ENCODE measurements at places on chromosomes 7 and 10. TPM values are rescaled to one million over a fixed set of nuclear protein-coding genes. Genes with fewer than 3 reads are reported as not detected.

- DNase-seq, result no peak
Measured at GRCh38 chr10:88764110-88764509, 4.3 kb downstream of the LIPN start.

GRCh38 chr7:149355390-149356048, 93.5 kb downstream of the ZNF783 start:
- no peak for DNase-seq

GRCh38 chr10:78339251-78339650, 305.6 kb downstream of the RPS24 start:
- DNase-seq, result no peak

DNA sequence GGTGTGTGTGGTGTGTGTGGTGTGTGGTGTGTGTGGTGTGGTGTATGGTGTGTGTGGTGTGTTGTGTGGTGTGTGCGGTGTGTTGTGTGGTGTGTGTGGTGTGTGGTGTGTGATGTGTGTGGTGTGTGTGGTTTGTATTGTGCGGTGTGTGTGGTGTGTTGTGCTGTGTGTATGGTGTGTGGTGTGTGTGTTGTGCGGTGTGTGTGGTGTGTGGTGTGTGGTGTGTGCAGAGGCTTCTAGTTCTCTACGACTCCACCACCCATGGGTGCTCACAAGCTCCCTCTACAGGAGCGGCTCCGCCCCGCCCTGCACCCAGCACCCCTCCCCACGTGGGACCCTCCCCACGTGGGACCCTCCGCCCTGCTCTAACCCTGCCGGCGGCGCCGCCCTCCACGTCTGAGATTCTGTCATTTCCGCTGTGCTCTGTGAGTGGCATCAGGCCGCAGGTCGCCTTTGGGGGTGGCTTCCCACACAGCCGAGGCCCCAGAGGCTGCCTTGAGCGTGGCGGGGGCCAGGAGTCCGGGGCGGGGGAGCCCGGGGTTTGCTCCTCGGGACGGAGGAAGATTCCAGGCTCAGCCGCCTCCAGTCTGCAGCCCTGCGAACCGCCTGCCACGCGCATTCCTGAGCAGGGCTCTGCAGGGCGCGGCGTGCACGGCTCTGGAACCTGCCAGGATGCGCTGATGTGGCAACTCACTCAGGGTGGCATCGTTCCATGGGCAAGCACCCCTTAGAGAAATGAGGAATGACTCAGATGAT, 37.0 kb upstream of the DNAJB6 start:
- peak; percentile 67 for DNase-seq

- DNase-seq, result no peak
Measured at GRCh38 chr10:111015181-111015580, 61.6 kb upstream of the ADRA2A start.

GRCh38 chr10:3020881-3021280, 46.5 kb upstream of the PFKP start:
- DNase-seq, result no peak

DNA sequence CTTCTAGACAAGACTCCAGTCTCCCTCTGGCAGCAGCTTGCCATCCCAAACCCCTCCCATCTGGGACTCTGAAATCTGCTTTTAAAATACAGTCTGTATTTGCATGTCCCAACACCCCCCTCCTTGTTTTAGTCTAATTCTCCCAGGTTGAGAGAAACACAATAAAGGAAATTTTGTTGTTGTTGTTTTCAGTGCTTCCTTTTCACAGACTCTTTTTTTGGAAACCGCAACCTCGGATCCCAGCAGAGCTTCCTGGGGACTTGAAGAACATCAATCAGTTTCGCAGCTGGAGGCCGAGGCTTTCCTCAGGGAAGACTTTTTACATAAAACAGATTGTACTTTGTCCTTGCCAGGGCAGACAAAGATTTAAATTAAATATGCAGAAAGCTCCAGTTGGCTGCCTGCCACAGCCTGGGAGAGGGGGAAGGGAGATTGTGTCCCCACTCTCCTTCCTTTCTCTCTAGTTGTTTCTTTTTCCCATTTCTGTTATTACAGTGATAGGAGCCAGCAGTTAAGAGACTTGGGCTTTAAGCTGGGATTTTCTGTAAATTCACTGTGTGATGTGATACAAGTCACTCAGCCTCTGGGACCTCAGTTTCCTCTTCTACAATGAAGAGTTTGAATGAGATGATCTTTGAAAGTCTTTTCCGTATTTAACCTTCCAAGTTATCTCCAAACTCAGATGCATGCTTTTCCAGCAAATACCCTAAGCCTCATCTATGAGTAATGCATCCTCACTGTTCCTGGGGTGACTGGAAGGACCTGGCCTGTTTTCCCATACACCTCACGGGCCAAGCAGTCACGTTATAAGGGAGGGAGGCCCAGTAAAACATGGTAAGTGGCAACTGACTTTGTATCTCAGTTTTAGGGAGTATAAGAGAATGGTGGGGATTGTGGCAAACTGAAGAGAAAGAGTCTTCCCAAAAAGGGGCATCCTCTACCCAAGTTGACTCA, 192.3 kb downstream of the REEP3 start:
- DNase-seq, result peak; percentile 84

- peak; percentile 87 for DNase-seq
Measured at GRCh38 chr7:101882595-101883564, 65.5 kb downstream of the CUX1 start.

- no peak for DNase-seq
Measured at GRCh38 chr7:102463841-102464576, 654 bp downstream of the ALKBH4 start.

- no peak for DNase-seq
Measured at GRCh38 chr7:5586279-5586962, 162.8 kb upstream of the TNRC18 start.

DNA sequence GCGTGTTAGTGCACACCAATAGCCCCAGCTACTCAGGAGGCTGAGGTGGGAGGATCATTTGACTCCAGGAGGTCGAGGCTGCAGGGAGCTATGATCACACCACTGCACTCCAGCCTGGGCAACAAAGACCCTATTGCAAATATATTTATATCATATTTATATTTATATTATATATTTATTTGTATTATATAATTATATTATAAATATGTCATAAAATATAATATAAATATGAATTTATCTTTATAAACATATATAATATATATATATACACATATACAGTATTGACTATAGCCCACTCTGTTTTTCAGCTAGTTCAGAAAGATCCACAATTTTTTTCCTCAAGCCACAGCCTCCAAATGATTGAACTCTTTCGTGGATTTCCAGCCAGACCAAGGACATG, 45.3 kb upstream of the MYL10 start:
- no peak for DNase-seq

GRCh38 chr7:98301693-98302470, 20.4 kb downstream of the BRI3 start:
- DNase-seq, result peak; percentile 39

DNA sequence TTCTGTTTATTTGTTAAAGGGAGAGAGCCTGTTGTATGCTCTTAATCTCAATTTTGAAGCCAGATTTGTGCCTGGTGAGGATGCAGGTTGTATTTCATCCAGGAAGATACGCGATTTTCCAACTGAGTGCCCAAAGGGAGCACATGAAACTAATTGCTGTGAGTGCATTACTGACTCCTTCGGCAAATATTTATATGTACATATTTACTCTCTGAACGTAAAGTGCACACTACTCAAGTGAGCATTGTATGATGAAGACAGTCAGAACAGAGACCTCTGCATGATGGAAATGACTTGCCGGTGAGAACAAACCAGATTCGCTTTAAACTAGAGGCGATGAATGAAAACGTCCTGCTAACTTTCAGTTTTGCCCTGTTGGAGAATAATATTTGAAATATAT, 130.1 kb downstream of the MALRD1 start:
- no peak for DNase-seq

GRCh38 chr7:152136686-152137085, 111.2 kb downstream of the GALNT11 start:
- no peak for DNase-seq

- DNase-seq, result no peak
Measured at GRCh38 chr10:125025341-125025740, 83.4 kb downstream of the ZRANB1 start.

GRCh38 chr7:82897500-82897899, 265.2 kb downstream of the PCLO start:
- no peak for DNase-seq

GRCh38 chr10:58897708-58898107, 278.7 kb upstream of the PHYHIPL start:
- no peak for DNase-seq

DNA sequence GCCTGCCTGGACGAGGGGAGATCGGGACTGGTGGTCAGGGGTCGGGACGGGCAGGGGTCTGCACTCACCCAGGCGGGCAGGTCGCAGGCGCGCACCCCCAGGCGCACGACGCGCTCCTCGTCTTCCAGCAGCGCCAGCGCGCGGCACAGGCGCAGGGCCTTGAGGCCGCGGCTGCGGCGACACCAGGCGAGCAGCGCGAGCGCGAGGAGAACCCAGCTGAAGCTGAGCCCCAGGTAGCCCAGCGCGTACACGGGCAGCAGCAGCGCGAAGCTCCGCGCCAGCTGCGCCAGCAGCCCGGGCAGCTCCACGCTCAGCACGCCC, 328 bp downstream of the ESYT2 start:
- DNase-seq, result peak; percentile 85

DNA sequence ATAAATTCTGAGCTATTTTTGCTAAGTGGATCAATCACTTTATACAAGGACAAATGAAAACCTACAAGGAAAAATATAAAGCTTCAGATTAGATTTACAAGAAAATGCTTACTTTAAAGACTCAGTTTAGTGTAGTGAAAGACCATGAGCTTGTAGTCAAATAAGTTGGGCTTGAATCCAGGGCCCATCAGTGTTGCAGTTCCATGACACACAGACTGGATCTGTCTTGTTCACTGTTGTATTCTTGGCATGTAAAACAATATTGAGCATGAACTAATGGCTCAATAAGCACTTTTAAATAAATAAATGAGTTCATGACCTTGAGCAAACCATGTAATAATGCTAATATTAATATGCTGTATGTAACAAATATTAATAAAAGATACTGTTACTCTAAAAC, 164.6 kb upstream of the KCND2 start:
- DNase-seq, result no peak

- DNase-seq, result peak; percentile 91
Measured at GRCh38 chr10:132452651-132453469, 55.9 kb downstream of the PWWP2B start.

- no peak for DNase-seq
Measured at GRCh38 chr10:58438340-58438871, 53.2 kb downstream of the TFAM start.

DNA sequence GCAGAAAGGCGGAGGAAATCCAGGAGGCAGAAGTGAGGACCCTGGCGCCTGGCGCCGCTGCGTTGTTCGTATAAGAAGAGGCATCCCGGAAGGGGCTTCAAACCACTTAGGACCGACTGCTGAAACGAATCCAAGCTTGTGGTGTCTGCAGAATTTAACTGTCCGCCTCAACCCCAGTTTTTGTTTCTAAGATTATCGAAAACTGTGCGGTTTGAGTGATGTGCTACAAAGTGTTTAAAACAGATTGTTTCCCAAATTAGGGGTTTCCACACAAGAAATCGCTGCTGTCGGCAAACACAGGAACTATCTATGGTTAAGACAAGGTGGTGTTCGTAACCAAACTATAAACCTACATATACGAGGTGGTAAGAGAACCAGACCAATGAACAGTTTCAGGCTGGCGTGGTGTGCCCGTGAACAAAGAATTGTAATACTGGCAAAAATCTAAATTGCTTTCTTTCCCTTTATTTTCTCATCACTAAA, 835 bp upstream of the DGKI start:
- no peak for DNase-seq

DNA sequence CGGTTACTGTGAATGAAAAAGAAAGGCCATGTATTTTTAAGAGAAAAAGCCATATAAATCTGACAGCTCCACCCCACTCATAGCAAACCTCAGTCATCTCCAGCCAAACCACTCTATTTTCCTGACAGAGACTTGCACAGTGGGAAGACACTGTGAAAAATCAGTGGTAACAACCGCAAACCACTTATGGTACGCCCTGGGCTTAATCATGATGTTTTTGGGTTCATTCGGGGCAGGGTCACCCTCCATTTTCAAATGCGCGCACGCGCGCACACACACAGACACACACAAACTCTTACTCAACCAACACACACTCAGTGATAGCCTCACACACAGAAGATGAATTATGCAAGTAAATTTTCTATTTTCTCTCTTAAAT, 82.1 kb upstream of the HPS1 start:
- DNase-seq, result no peak

DNA sequence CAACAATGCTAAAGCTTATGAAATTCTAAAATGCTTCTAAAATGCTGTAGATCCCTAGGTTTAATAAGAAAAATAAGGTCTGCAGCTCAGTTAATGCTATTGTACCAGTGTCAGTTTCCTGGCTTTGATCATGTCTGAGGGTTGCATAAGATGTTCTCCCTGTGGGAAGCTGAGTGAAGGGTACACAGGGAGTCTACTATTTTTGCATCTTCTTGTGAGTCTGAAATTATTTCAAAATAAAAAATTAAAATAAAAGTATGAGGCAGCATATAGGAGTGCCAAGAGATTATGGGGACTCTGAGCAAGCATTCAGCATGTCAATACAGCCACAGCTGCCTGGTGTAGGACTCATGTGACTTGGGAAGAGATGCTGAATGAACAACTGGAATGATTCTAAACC, 14.7 kb downstream of the CHST15 start:
- no peak for DNase-seq

DNA sequence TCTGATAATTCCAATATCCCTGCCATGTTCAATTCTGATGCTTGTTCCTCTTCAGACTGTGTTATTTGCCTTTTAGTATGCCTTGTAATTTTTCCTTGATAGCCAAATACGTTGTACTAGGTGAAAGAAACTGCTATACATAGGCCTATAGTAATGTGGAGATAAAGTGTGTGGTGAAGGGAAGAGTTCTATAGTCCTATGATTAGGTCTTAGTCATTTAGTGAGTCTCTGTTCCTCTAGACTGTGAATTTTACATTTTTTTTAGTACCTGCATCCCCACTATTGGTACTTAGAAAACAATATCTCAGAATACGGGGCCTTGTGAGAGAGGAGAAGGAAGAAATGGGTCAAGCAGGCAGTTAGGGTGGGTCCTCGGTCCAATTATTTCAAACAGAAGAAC, 59.6 kb upstream of the SEMA3E start:
- DNase-seq, result no peak

- DNase-seq, result no peak
Measured at GRCh38 chr7:141189231-141189630, 115.4 kb downstream of the TMEM178B start.

GRCh38 chr10:97981816-97982215, 48.6 kb downstream of the CRTAC1 start:
- DNase-seq, result no peak

GRCh38 chr7:50226669-50227068, 77.8 kb upstream of the IKZF1 start:
- DNase-seq, result no peak

The HABP2 gene
- 0.15 TPM for total RNA-seq

The PDGFA gene
- total RNA-seq, result 15.9 TPM

The LIPK gene
- not detected for total RNA-seq

The PRLHR gene
- not detected for total RNA-seq

The DDX56 gene
- total RNA-seq, result 72.1 TPM

The ADRA2A gene
- 0.47 TPM for total RNA-seq

The MRPS33 gene
- 85.4 TPM for total RNA-seq

The CPA4 gene
- total RNA-seq, result 1.2 TPM

The SSBP1 gene
- total RNA-seq, result 112 TPM

The CTAGE8 gene
- not detected for total RNA-seq

The OR13A1 gene
- not detected for total RNA-seq

The ATP5MK gene
- 573 TPM for total RNA-seq

The FAM20C gene
- 47.6 TPM for total RNA-seq

The PNLIPRP1 gene
- not detected for total RNA-seq

The AOAH gene
- 1.5 TPM for total RNA-seq

The CFTR gene
- 0.06 TPM for total RNA-seq

The FOXI2 gene
- not detected for total RNA-seq

The CCDC136 gene
- 14.0 TPM for total RNA-seq
